Uterus (tissue), 4 donors: ENCODE measurements at places on chromosomes 16 and 17. TPM values are rescaled to one million over a fixed set of nuclear protein-coding genes. Genes with fewer than 3 reads are reported as not detected.
A peak's percentile ranks its signal among the peaks of the same experiment; 100 is the strongest.

PLA2G10 gene
- not detected for total RNA-seq

ABCA6 gene
- total RNA-seq: 41.5 TPM

CDK3 gene
- 10.8 TPM for total RNA-seq

NPIPA5 gene
- 0.59 TPM for total RNA-seq

PIRT gene
- not detected for total RNA-seq

OTOA gene
- not detected for total RNA-seq

TTLL6 gene
- total RNA-seq: not detected

ST6GALNAC1 gene
- 1.5 TPM for total RNA-seq

- DNase-seq: no peak
- H3K27ac ChIP-seq: peak within 1 kb of the TSS; percentile 88
- H3K36me3 ChIP-seq: no peaks in the 10 kb centered on the region
- no peaks in the 10 kb centered on the region for H3K4me1 ChIP-seq
Observed at GRCh38 chr17:7328840-7329373, at the start of gene NEURL4. Gene NEURL4 (minus strand): TSS chr17:7329335. CDS start chr17:7329312, 23 bp downstream.

DNA sequence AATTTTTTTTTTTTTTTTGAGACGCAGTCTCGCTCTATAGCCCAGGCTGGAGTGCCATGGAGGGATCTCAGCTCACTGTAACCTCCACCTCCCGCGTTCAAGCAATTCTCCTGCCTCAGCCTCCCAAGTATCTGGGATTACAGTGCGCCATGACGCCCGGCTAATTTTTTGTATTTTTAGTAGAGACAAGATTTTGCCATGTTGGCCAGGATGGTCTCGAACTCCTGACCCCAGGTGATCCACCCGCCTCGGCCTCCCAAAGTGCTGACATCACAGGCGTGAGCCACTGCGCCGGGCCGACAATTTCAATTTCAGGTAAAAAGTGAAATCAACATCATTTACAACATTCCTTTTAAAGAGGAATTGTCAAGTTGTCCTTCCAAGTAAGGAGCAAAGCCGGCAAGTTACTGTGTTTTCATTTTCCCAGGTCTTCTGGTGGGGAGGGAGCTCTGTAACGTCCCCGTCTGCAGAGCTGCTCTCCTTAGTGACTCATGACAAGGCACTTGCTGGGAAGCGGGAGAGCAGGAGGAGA is 873 bp downstream of the NPLOC4 start:
- DNase-seq: no peak
- no peaks in the 10 kb centered on the region for H3K27me3 ChIP-seq
- peak overlapping the region; percentile 77 for H3K4me3 ChIP-seq
- peaks cover 13% of the 10 kb centered on the region for H3K4me1 ChIP-seq
- H3K36me3 ChIP-seq: no peaks in the 10 kb centered on the region

GRCh38 chr16:30748634-30749445 is 615 bp downstream of the PHKG2 start:
- peak overlapping the region; percentile 57 for H3K27ac ChIP-seq
- peak overlapping the region; percentile 97 for H3K4me3 ChIP-seq
- H3K27me3 ChIP-seq: no peaks in the 10 kb centered on the region
- peak; percentile 58 for DNase-seq
- no peaks in the 10 kb centered on the region for H3K4me1 ChIP-seq

DNA sequence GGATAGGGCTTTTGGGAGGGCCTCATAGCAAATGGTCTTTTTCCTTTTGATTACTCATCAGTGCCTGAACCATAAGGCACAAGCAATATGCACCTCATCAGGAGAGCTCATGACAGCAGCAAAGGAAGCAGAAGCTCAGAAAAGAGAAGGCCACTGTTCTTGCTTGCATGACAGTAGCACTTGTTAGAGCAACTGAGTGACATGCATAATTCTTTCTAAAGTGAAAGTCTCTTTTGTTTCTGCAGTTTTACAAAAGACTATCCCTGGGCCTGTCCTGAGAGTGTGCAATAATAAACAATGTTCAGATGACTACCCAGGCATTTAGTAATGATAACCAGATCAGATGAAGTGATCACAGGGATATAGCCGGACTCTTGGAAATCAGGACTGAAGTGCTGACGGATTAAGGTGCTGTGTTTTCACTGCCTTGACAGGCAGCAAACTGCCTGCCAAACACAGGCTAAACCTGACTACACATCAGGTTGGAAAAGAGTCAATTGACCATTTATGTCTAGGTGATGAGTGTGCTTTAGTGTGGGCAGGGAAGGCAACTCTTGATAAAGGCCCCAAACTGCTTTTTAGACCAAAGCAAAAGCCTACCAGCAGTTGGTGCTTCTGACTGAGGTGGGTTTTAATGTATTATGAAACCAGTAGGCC is 1860.3 kb downstream of the TP53TG3F start:
- no peaks in the 10 kb centered on the region for H3K36me3 ChIP-seq
- no peaks in the 10 kb centered on the region for H3K4me1 ChIP-seq
- no peak overlapping the region for H3K4me3 ChIP-seq
- H3K27me3 ChIP-seq: no peaks in the 10 kb centered on the region
- no peak overlapping the region for H3K27ac ChIP-seq
- no peak for DNase-seq

GRCh38 chr17:79839356-79840268 is at the start of gene CBX4:
Gene CBX4 (minus strand): TSS chr17:79839440. CDS start chr17:79839251, 189 bp downstream.
- H3K27ac ChIP-seq: peak within 1 kb of the TSS; percentile 81
- DNase-seq: peak; percentile 93
- no peaks in the 10 kb centered on the region for H3K36me3 ChIP-seq
- H3K4me3 ChIP-seq: peak within 1 kb of the TSS; percentile 58

DNA sequence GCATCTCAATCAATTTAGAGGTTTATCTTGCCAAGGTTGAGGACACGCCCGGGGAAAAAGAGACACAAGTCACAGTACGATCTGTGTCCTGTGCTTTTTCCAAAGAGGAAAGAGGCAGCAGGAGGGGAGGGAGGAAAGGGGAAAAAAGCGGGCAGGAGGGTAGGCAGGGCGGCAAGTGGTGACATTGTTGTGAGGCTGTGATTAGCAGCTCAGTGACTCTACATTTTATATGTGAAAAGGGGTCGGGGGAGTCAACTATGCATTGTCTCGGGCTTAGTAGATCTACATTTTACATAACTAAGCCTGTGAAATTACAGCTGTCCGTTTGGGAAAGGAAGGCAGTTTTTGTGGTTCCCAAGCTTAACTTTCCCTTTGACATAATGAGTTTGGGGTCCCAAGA is 22.2 kb upstream of the RIPOR1 start:
- no peaks in the 10 kb centered on the region for H3K27me3 ChIP-seq

- H3K36me3 ChIP-seq: no peaks in the 10 kb centered on the region
- no peak for DNase-seq
- no peak overlapping the region for H3K27ac ChIP-seq
- no peaks in the 10 kb centered on the region for H3K27me3 ChIP-seq
Observed at GRCh38 chr16:58264007-58264406, 30.8 kb downstream of the PRSS54 start.

DNA sequence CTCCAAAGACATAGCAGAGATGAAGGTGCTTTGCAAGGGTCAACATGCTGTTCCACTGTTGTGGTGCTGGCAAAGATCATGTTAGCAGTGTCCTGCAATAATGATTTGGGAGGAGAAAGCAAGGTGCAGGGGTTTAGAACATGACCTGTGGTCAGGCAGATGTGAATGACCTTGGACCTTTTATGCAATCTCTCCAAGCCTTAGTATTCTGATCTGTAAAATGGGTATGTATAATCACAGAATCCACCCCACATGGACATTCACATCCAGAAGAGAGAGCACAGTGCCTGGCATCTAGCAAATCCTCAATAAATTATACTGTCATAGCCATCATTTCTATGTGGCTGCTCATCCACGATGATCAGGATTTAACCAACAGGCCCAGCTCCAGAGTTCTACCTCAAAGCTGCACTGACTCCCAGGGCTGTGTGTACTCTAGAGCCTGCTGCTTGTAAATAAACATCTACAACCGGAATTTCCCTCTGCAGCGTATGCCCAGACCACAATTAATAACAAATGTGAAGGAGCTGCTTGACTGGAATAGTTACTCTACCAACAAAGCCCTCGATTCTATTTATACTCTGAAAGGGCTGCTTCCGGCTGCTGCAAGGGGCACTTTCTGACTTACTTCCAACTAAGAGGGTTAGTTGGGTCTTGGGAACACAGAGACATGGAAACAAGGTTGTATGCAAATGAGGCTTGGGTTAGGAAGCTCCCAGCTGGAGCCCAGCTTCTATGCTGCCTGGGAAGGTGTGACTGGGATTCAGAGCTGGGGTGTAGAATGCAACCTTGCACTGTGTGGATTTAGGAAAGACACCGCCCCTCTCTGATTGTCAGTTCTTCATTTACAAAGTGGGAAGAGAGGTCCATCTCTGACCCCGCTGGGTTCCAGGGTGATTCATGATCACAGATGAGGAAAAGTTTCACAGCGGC is 265.2 kb downstream of the XYLT1 start:
- no peaks in the 10 kb centered on the region for H3K27me3 ChIP-seq
- no peaks in the 10 kb centered on the region for H3K36me3 ChIP-seq
- no peak overlapping the region for H3K4me3 ChIP-seq
- DNase-seq: no peak
- no peak overlapping the region for H3K27ac ChIP-seq
- H3K4me1 ChIP-seq: no peaks in the 10 kb centered on the region

- DNase-seq: no peak
- no peaks in the 10 kb centered on the region for H3K4me1 ChIP-seq
- H3K27ac ChIP-seq: no peak overlapping the region
- no peaks in the 10 kb centered on the region for H3K27me3 ChIP-seq
- H3K4me3 ChIP-seq: no peak overlapping the region
Observed at GRCh38 chr16:80604600-80605355, 64.0 kb downstream of the DYNLRB2 start.

- no peaks in the 10 kb centered on the region for H3K27me3 ChIP-seq
- no peaks in the 10 kb centered on the region for H3K4me1 ChIP-seq
- DNase-seq: no peak
Observed at GRCh38 chr17:5758651-5759050, 174.3 kb upstream of the NLRP1 start.
